ENCODE measurements at places on chromosomes 7 and 10. TPM values are rescaled to one million over a fixed set of nuclear protein-coding genes. Genes with fewer than 3 reads are reported as not detected.

Gene NKX1-2
- total RNA-seq = not detected

Gene LGI1
- total RNA-seq = 0.12 TPM

Gene TDRD1
- 1.9 TPM for total RNA-seq

Gene ANKMY2
- 20.2 TPM for total RNA-seq

Gene MKX
- total RNA-seq = not detected

Gene TAF3
- total RNA-seq = 1.6 TPM

Gene ASZ1
- not detected for total RNA-seq

Gene MEST
- 2.0 TPM for total RNA-seq

Gene IQUB
- total RNA-seq = 0.53 TPM

Gene LBX1
- not detected for total RNA-seq

Gene ADD3
- 711 TPM for total RNA-seq
